ENCODE measurements at places on chromosomes 4 and X.

DNA sequence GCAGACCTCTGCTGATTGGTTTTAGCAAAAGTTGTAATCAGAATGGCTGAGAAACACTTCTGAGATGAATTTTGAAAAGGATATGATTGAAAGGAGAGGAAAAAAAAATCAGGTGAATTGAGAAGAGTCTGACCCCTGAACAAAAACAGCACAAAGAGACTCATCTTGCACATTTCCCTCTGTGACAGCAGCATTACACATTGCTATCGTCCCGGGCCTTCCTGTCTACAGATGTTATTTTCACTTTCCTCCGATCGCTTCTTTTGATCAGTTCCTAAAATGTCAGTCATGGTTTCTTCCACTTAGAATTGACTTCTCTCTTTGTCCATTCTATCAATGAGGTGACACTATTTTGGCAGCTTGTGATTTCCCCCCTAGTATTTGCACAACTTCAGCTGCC lies 262.6 kb downstream of the GPC3 start:
- no peak for DNase-seq

DNA sequence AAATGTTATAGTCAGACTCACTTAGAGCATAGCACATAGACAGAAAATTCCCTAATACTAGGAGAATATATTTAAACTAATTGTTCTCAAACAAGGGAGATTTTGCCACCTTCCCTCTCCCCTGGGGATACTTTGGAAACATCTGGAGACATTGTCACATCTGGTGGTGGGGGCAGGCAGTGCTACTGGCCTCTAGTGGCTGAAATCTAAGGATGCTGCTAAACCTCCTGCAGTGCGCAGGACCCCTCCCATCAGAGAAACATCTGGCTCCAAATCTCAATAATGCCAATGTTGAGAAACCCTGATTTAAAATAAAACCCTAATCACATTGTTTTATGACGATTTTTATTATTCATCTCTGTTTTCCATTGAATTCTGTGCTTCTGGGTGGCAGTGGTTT lies 244.9 kb downstream of the FRMPD4 start:
- DNase-seq, result no peak

GRCh38 chr4:70712150-70712549 lies 9.6 kb upstream of the RUFY3 start:
- DNase-seq, result no peak

- no peak for DNase-seq
These were observed 19.7 kb upstream of the EDNRA start for GRCh38 chr4:147461161-147461560.

DNA sequence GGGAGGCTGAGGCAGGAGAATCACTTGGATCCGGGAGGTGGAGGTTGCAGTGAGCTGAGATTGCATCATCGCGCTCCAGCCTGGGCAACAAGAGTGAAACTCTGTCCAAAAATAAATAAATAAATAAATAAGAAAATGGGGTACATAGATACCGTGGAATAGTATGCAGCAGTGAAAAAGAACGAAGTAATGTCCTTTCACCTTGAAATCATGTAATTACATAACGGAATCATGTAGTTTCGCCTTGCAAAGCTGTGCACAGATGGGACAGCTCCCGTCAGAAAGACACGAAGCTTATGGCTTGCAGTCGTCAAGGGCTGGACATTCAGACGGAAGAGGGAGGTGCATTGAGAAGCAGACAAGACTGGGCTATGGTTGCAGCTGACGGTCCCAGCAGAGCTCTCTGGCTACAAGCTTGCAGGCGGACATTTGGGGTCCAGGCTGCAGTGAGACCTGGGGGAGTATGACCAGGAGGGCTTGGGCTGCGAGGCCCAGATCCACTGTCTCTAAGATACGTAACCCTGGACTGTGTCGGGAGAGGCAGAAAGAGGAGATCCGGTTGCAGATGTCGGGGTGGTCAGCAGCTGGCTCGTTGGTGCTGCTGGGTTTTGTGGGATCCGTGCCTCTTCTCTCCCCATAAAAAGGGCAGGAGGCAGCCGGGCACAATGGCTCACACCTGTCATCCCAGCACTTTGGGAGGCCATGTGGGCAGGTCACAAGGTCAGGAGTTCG lies 6.2 kb upstream of the P2RY8 start:
- DNase-seq, result no peak

- DNase-seq, result no peak
These were observed 1.7 kb upstream of the MXRA5 start for GRCh38 chrX:3348191-3348590.

- DNase-seq, result peak; percentile 2
These were observed 48.0 kb upstream of the HDAC8 start for GRCh38 chrX:72620550-72621145.

GRCh38 chrX:136204571-136204970 lies 46.6 kb downstream of the MAP7D3 start:
- peak; percentile 78 for DNase-seq

DNA sequence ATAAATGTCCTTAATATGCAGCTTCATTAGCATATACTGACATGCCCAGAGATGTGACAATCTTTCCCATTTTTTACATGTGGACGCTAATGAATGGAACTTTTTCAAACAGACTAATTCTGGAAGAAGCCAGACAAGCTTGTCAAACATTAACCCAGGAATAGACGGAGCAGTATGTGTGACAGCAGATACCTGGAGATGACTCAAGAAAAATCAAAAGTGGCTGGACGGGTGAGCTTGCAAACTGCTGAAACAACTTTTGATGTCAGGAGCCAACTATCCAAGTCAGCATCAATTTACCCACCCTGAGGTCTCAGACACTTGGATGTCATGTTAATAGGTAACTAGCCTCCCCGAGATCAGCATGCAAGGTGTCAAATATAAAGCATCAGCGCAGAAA lies 183.0 kb downstream of the PACRGL start:
- DNase-seq, result no peak

- no peak for DNase-seq
These were observed 31.0 kb upstream of the SOD3 start for GRCh38 chr4:24764345-24764744.

DNA sequence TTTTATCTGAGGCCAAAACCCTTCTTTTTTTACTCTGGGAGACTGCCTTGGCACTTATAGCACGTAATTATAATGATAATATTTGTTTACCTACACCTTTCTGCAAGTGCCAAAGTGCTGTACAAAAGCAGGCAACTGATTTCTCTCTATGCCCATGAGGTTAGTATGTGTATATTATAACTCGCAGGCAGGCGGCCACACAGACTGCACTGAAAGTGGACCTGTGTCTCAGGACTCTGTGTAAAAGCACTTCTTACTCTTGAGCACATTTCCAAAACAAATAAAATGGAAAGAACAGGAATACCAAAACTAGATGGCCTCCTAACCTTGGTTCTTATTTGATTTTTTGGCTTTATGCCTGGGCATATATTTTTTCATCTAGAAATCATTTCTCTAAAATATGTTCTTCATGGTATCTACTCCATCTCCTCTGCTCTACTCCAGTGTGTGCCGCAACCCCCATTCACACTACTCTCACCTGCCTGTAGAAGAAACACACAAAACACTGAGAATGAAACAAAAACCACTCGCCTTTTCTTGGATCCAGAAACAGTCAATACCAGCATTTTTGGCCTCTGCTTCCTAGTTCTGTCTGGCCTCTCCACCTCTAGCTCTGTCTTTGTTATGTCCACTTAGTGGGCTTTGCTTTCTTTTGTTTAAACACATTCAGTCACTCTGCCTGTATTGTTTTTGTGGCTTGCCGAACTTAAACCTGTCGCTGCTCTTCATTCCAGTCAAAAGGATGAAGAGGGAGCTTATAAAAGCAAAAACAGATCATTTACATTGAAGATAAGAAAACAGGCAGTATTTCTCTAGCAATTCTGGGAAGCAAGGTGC lies 934.5 kb upstream of the TENM3 start:
- DNase-seq, result no peak

Data from CD4-positive, alpha-beta T cell treated with Interleukin-15 for 4 hours (primary cell).